ENCODE measurements at places on chromosomes 4 and X. TPM values are rescaled to one million over a fixed set of nuclear protein-coding genes. Genes with fewer than 3 reads are reported as not detected.

DNA sequence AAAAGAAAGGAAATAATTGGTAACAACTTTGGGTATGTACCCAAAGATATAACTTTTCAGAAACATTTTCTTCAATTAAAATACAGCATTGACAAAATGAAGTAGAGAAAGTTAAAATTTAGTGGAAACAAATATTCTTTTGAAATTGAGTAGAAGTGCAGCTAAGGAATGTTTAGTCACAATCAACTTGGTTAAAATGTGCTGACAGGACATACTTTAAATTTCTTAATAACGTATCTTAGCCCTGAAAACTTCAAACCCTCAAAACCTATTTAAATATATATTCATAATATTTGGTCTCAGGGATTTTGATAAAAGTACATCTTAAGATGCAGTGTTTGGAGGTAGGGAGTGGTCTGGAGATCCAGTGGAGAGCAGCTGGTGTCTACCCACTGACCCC, 240.8 kb downstream of the DKK2 start:
- DNase-seq, result no peak

GRCh38 chrX:151082077-151082948, 94.1 kb upstream of the GPR50 start:
- DNase-seq, result peak; percentile 53

The CBLL2 gene
- total RNA-seq, result not detected

The TLR7 gene
- total RNA-seq, result 0.75 TPM

The BEX1 gene
- total RNA-seq, result 3.0 TPM

The FAM9C gene
- total RNA-seq, result not detected
